HCT116 (cell line): ENCODE measurements at places on chromosomes 7 and 10. TPM values are rescaled to one million over a fixed set of nuclear protein-coding genes. Genes with fewer than 3 reads are reported as not detected.

Gene IRF5
- total RNA-seq = 16.5 TPM

Gene PTPRE
- total RNA-seq = 12.3 TPM

Gene CPA1
- total RNA-seq = 11.9 TPM

Gene VAX1
- not detected for total RNA-seq

Gene HOXA3
- total RNA-seq = 9.2 TPM

Gene GSDME
- 7.6 TPM for total RNA-seq

Gene ERLIN1
- 64.5 TPM for total RNA-seq

Gene TMEM270
- 1.1 TPM for total RNA-seq

Gene METTL27
- 30.4 TPM for total RNA-seq

Gene OPN4
- total RNA-seq = not detected

Gene TBXAS1
- 1.4 TPM for total RNA-seq

Gene FAM25A
- 2.7 TPM for total RNA-seq

Gene SPDYE11
- not detected for total RNA-seq

Gene EGR2
- 2.3 TPM for total RNA-seq

Gene TFR2
- 11.8 TPM for total RNA-seq

Gene NXPH1
- total RNA-seq = 0.17 TPM

Gene CXCL12
- total RNA-seq = 0.47 TPM

Gene NPSR1
- not detected for total RNA-seq

Gene JAKMIP3
- total RNA-seq = 0.17 TPM

Gene LRRTM3
- not detected for total RNA-seq

Gene SLC18A3
- not detected for total RNA-seq

Gene RELN
- total RNA-seq = 0.20 TPM

Gene CALHM1
- not detected for total RNA-seq

Gene VPS37D
- total RNA-seq = 9.5 TPM

Gene GIMAP4
- 0.49 TPM for total RNA-seq

Gene TMEM213
- total RNA-seq = not detected

Gene LEP
- total RNA-seq = not detected

Gene NPY4R
- total RNA-seq = not detected
